ENCODE measurements at places on chromosomes 5 and 9. TPM values are rescaled to one million over a fixed set of nuclear protein-coding genes. Genes with fewer than 3 reads are reported as not detected.

The JAK2 gene
- polyA plus RNA-seq, result 3.9 TPM

The TAF11L5 gene
- not detected for polyA plus RNA-seq

The ANKRD31 gene
- not detected for polyA plus RNA-seq

The FOXD4 gene
- not detected for polyA plus RNA-seq

The NRG2 gene
- polyA plus RNA-seq, result 2.7 TPM

The MRPL41 gene
- polyA plus RNA-seq, result 115 TPM

The NMUR2 gene
- not detected for polyA plus RNA-seq

The SPINK5 gene
- polyA plus RNA-seq, result 0.75 TPM

The C5orf58 gene
- polyA plus RNA-seq, result not detected

All from stomach (tissue), 19 donors.